AG04450 (cell line): ENCODE measurements at places on chromosomes 5 and 9. TPM values are rescaled to one million over a fixed set of nuclear protein-coding genes. Genes with fewer than 3 reads are reported as not detected.

DNA sequence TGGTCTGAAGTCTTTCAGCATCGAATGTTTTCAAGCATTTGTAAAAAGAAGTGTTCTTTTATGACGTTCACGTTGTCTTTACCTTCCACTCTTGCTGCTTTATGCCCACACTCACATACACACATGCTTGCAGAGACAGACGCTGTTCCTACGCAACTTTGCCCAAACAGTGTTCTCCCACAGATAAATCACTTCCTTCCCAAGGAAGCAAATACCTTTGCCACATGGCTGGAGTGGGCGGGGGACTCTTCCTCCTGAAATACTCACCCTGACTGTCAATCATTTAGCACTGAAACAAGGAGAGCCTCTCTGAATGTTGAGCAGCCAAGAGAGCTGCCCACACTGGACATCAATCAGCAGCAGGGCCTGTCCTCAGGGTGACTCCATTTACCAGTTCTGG is 22.4 kb upstream of the ASTN2 start:
- no peak for DNase-seq

The CDX1 gene
- polyA plus RNA-seq: 0.30 and 0.41 TPM in 2 replicates

The SAPCD2 gene
- polyA plus RNA-seq: 1.5 and 1.8 TPM in 2 replicates

DNA sequence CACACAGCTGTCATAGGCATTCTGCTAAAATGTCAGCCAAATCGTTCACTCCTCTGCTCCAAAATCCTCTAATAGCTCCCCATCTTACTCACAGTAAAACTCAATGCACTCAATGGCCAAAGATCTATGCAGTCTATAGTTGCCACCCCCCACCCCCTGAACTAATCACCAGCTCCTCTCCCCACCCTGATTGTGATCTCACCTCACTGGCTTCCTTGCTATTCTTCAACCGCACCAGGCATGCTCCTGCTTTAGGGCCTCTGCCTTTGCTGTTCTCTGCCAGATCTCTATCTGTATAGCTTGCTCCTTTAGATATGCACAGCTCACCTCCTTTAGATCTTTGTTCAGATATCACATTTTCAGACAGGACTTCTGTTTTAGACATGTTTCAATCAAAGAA is 33.2 kb upstream of the SNX2 start:
- DNase-seq: no peak

- DNase-seq: no peak
These were observed 32.8 kb upstream of the PITX1 start for GRCh38 chr5:135066781-135067180.

The OR13C8 gene
- polyA plus RNA-seq: not detected in 2 replicates

- no peak for DNase-seq
These were observed 2.9 kb downstream of the ANKDD1B start for GRCh38 chr5:75614176-75614575.

GRCh38 chr9:34582787-34583186 is 6.7 kb downstream of the CNTFR start:
- no peak for DNase-seq

DNA sequence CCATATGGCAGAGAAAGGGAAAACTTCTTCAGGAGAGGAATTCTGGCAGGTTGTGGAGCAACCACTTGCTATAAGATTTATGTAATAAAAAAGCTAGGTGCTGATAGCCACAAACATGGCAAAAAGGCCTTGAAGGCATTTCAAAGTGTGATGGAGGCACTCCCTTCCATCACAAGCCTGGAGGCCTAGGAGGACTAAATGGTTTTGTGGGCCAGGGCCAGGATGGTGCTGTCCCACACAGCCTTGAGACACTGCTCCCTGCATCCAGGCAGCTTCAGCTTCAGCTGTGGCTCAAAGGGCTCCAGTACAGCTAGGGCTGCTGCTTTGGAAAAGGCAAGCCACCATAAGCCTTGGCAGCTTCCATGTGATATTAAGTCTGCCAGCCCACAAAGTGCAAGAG is 632.8 kb downstream of the BRINP1 start:
- no peak for DNase-seq

The PCDHGA8 gene
- polyA plus RNA-seq: 0.93 and 1.1 TPM in 2 replicates

DNA sequence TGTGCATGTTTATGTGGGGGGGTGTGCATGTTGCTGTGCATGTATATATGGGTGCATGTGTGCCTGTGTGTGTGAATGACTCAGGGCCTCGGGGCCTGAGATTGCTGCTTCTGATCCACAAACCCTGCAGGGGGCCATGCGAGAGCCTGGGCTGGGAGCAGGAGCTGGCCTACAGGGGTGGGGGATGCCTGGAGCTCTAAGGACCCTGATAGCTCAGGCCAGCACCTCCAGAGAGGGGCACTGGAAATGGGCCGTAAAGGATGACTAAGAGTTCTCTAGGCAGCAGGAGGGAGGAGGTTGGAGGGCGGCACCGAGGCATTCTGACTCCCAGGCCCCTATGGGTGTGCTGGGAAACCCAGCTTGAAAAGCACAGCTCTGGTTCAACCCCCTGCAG is 6.9 kb upstream of the UBAC1 start:
- DNase-seq: no peak

The CHSY3 gene
- 0.43 and 0.67 TPM in 2 replicates for polyA plus RNA-seq

- DNase-seq: no peak
These were observed 166.5 kb upstream of the PRR16 start for GRCh38 chr5:120297616-120298015.

DNA sequence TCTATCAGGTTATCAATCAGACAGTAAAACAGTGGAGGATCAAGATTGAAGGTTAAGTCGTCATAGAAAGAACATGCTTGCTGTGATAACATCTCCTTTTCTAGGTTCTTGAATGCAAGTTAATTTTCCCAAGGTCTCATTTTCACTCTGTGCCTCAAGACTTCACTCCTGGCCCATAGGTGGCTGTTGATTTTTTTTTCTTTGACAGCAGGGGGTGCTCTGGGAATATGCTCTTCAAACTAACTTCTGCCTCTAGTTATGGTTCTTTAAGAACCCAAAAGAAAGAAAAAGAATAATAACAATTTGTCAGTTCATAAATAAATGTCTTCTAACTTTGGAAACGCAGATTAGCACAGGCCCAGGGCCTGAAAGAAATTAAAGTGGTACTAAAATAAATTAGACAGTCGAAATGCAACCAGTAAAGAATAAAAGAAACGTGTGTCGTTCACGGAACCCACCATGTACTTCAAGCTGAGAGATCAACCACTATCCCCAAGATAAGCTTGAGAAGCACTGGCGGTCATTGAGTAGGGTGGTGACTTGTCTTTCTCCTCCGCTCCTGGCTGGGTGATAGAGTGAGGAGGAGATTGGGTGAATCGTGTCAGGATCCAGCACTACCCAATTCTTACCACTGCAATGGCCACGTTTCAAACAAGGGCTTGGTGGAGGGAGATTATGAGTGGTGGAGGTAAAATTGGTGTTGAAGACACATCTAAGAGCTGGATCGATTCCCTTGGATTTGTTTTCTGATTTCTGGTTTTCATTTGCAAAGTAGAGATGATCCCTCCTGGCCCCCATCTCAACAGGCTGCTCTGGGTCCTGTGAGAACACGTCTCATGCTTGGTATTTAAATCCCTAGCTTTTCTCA is 93.4 kb upstream of the IRX4 start:
- no peak for DNase-seq

The SLC27A6 gene
- 0.04 TPM in 2 replicates for polyA plus RNA-seq

GRCh38 chr9:27528076-27528885 is 1.3 kb downstream of the MOB3B start:
- DNase-seq: no peak

DNA sequence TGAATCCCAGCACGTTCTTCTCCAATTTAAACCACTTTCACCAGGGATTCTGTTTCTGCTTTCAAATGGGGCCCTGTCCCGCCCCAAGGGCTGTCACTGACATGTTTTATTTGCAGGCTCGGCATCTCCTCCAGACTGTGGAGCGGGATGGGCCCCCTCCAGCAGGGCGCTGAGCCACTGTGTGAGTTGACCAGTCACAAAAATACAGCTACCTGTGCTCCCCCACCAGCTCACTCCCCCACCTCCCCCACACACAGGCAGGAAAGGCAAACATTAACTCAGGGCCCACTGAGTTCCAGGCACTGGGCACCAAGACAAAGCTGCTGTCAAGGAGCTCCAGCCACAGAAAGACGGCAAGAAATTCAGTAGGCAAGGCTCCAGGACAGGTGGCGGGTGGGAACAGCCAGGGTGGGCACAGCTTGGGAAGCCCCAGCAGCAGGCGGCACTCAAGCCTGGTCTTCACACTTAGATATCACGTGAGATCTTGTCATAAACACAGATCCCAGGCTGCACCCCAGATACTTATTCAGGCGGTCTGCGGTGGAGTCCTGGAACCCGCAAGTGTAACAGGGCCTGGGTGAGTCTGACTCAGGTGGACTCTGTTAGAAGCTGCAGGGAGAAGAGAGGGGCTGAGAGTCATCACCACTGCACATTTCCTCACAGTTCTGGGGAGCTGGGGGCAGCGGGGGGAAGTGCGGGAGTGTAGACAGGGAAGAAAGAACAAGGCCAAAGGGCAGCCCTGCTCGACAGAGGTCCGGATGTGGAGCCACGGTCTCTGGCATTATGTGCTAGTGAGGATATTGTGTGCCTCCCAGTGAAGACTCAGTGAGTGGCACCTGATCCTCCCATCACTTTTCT is 44.7 kb downstream of the OR2V1 start:
- no peak for DNase-seq

The FREM1 gene
- polyA plus RNA-seq: not detected in 2 replicates

GRCh38 chr5:74401281-74401945 is 239.1 kb downstream of the ENC1 start:
- no peak for DNase-seq

The NTMT1 gene
- 49.3 and 50.4 TPM in 2 replicates for polyA plus RNA-seq

- DNase-seq: no peak
These were observed 23.9 kb downstream of the B4GALT1 start for GRCh38 chr9:33143241-33143661.

The HAVCR1 gene
- polyA plus RNA-seq: 0.29 TPM in 1 of 2 replicates, not detected in the other

- DNase-seq: no peak
These were observed 24.6 kb downstream of the SPARC start for GRCh38 chr5:151661968-151662732.

GRCh38 chr5:67215519-67216471 is 19.2 kb upstream of the CD180 start:
- DNase-seq: no peak

The CATSPER3 gene
- polyA plus RNA-seq: 0.21 and 0.22 TPM in 2 replicates

DNA sequence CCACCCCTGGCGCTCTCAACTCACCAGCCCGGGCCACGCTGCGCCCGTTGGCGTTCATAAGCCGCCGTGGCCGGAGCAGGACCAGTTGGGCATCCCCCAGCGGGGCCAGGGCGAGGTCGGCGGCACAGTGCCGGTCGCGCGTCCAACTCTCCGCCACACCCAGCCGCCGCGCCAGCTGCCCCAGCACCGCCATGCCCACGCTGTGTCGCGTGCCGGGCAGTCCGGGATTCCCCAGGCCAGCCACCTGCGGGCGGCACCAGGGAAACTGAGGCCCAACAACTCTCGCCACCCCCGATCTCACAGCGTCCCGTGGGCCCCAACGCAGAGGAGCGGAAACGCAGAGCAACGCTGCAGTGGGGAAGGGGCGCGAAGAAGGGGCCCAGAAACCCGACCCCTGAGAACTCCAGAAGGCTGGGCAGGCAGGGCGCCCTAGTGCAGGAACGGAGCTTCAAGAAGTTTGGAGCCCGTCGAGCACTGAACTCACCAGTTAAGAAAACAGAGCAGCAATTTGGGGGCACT is 453 bp downstream of the PTRH1 start:
- no peak for DNase-seq
